ENCODE measurements at places on chromosomes 2 and 18. TPM values are rescaled to one million over a fixed set of nuclear protein-coding genes. Genes with fewer than 3 reads are reported as not detected.

DNA sequence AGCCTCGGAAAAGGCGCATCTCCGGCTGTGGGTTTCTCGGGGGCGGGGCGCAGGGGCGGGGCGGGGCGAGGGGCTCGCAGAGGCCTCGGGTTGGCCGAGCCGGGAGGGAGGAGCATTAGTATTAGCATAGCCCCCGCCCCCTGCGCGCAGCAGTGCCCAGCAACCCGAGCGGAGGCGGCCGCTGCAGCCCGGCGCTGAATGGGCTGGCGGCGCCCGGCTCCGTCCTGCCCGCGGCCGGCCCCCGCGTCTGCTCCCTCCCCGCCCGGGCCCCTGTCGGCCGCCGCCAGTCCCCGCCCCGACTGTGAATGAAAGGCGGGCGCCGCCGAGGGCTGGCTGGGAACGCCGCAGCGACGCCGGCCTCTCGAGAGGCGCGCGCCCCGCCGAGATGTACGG, at the start of gene EFR3B:
TSS of gene EFR3B (plus strand) at position 149 of the 393 bp plus-strand sequence. CDS start at position 386, 237 bp downstream.
- no peaks in the 10 kb centered on the region for H3K36me3 ChIP-seq
- no peak for DNase-seq
- H3K27ac ChIP-seq: peak within 1 kb of the TSS; percentile 65
- peak within 1 kb of the TSS; percentile 79 for H3K4me3 ChIP-seq
- peaks cover 21% of the 10 kb centered on the region for H3K4me1 ChIP-seq
- no peaks in the 10 kb centered on the region for H3K27me3 ChIP-seq

- no peaks in the 10 kb centered on the region for H3K36me3 ChIP-seq
- DNase-seq: no peak
- peak overlapping the region; percentile 96 for H3K4me3 ChIP-seq
- H3K4me1 ChIP-seq: peaks cover 23% of the 10 kb centered on the region
Observed at GRCh38 chr2:32011485-32011960, 715 bp upstream of the MEMO1 start.

GRCh38 chr2:200338692-200339091, 32.2 kb downstream of the SPATS2L start:
- no peak for DNase-seq
- peak overlapping the region; percentile 72 for H3K27ac ChIP-seq
- H3K36me3 ChIP-seq: no peaks in the 10 kb centered on the region
- H3K4me1 ChIP-seq: peaks cover 52% of the 10 kb centered on the region

- H3K36me3 ChIP-seq: no peaks in the 10 kb centered on the region
- DNase-seq: no peak
- no peaks in the 10 kb centered on the region for H3K27me3 ChIP-seq
- H3K27ac ChIP-seq: no peak overlapping the region
Observed at GRCh38 chr2:56088411-56088810, 95.4 kb upstream of the CCDC85A start.

DNA sequence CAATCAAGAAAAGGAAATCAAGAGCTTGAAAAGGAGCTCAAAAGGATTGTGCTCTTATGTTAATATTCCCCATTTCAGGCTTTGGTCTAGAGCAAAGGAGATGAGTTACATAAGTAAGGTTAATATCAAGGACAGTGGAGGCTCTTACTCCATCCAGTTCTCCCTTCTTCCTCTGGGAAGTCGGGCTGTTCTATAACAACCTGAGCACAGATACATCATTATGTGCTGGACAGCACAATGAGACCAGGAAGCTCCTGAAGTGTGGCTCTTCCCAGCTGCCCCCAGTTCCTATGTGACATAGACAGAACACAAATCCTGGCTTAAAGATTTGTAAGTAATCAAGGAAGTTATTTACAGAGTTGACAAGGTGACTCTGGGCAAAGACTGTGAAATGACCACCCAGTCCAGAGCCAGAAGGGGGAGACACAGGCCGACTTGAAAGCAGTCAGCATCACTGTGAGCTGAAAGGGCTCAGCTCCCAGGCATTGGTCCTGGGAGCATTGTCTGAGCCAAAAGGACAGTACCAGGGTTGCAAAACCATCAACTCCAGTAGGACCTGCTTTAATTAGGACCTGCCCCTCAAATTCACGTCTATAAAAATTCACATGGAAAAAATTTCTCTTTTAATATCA, 917.6 kb upstream of the ACVR2A start:
- H3K36me3 ChIP-seq: no peaks in the 10 kb centered on the region
- DNase-seq: peak; percentile 12
- no peak overlapping the region for H3K27ac ChIP-seq
- no peak overlapping the region for H3K4me3 ChIP-seq
- H3K4me1 ChIP-seq: no peaks in the 10 kb centered on the region

GRCh38 chr2:14700753-14701152, 68.2 kb downstream of the LRATD1 start:
- H3K4me1 ChIP-seq: no peaks in the 10 kb centered on the region
- H3K27me3 ChIP-seq: no peaks in the 10 kb centered on the region
- no peak overlapping the region for H3K4me3 ChIP-seq
- no peaks in the 10 kb centered on the region for H3K36me3 ChIP-seq
- no peak overlapping the region for H3K27ac ChIP-seq

The ASIC4 gene
- 0.21 TPM for total RNA-seq

The ABCG8 gene
- 0.03 TPM for total RNA-seq
